Stomach (tissue), 19 donors: ENCODE measurements at places on chromosomes 2 and 18.

GRCh38 chr18:78849046-78849445 lies 130.6 kb upstream of the SALL3 start:
- no peaks in the 10 kb centered on the region for H3K27me3 ChIP-seq
- no peaks in the 10 kb centered on the region for H3K4me1 ChIP-seq
- no peak for DNase-seq
- no peaks in the 10 kb centered on the region for H3K36me3 ChIP-seq
- H3K27ac ChIP-seq, result no peak overlapping the region
- no peak overlapping the region for H3K4me3 ChIP-seq

DNA sequence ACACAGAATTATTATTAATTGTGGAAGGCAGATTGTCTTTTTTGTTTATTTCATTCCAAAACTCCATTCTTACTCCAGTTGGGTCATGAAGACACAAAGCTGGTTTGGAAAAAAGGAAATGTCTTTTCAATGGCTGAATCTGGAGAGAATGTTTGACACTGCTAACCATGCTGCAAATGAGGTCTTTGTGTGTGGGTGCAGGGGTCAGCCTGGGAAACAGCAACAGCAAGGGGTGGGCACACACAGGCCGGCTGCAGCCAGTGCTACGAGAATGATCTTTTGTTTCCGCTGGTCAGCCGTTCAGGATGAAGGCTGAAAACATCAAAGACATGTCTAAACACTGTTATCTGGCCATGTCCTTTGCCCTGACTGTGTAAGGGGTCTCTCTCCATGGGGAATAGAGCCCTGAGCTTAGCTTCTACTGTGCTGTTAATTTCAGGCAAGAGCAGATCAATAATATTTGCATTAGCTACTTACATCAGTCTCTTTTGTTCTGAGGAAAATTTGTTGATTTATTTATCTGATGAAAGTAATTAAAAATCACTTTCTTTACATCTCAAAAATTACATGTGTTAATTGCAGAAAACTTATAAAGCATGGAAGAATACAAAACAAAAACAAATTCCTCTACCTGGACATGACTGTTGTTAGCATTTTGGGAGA lies 33.3 kb upstream of the E2F6 start:
- no peak for DNase-seq
- no peaks in the 10 kb centered on the region for H3K27me3 ChIP-seq
- no peak overlapping the region for H3K4me3 ChIP-seq

DNA sequence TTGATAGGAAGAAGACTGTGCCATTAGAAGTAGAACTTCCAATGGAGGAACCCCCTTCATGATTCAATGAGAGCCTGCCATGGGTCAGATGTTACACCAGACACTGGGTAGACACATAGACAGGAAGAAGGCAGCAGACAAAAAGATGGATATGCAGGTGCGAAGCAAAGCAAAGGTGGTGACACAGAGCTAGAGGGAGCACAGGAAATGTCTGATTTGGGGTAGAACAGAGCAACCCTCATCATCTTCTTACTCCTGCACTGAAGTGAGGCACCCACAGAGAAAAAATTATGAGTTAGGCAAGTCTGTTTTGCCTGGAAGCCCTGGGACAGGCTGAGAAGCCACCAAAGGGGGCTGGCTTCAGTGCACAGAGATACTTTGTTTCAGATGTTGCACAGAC lies 240.2 kb downstream of the ANAPC1 start:
- H3K4me1 ChIP-seq, result no peaks in the 10 kb centered on the region
- no peak overlapping the region for H3K27ac ChIP-seq
- no peak for DNase-seq
- H3K27me3 ChIP-seq, result no peaks in the 10 kb centered on the region
- H3K36me3 ChIP-seq, result no peaks in the 10 kb centered on the region

DNA sequence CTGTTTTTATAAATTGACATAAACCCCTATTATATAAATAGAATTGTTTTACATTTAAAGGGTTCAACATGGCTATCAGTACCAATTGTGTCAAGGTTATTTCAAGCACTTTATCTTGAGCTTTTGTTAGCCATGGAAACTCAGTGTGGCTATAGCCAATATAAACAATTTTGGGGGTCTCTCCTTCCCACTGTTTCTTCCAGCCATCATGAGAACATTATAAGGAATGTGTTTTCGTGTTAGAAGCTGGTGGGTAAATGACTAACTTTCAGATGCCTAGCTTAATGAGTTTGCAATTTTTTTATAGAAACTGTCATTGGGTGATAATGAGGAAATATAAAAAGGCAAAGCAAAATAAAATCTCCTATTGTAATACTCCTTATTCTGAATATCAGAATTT lies 153.5 kb upstream of the FOSL2 start:
- DNase-seq, result no peak
- H3K4me3 ChIP-seq, result no peak overlapping the region
- no peak overlapping the region for H3K27ac ChIP-seq
- peaks cover 21% of the 10 kb centered on the region for H3K4me1 ChIP-seq
